ENCODE measurements at places on chromosomes 6 and 20.

GRCh38 chr6:79841577-79842375 is 105.6 kb downstream of the ELOVL4 start:
- DNase-seq, result no peak

DNA sequence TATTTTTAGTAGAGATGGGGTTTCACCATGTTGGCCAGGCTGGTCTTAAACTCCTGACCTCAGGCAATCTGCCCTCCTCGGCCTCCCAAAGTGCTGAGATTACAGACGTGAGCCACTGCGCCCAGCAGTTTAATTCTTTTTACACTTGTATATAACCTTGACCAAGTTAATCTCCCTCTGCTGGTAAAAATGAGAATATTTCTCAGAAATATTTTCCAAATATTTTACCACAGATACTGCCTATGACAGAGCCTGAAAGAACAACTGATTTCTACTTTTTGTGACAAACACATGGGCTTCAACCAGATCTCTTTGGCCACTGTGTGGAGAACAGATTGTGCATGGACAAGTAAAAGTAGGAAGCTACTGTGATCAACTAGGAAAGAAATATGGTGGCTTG is 21.2 kb upstream of the NHSL1 start:
- DNase-seq, result no peak

GRCh38 chr6:14108571-14109410 is 8.8 kb upstream of the CD83 start:
- no peak for DNase-seq

GRCh38 chr20:3990716-3991115 is 24.6 kb downstream of the RNF24 start:
- DNase-seq, result no peak

GRCh38 chr6:30258204-30258603 is 45.0 kb upstream of the TRIM26 start:
- DNase-seq, result no peak

- peak; percentile 74 for DNase-seq
These were observed 41.7 kb upstream of the PIM1 start for GRCh38 chr6:37127961-37128862.

GRCh38 chr20:1983301-1983700 is 10.6 kb downstream of the PDYN start:
- no peak for DNase-seq

DNA sequence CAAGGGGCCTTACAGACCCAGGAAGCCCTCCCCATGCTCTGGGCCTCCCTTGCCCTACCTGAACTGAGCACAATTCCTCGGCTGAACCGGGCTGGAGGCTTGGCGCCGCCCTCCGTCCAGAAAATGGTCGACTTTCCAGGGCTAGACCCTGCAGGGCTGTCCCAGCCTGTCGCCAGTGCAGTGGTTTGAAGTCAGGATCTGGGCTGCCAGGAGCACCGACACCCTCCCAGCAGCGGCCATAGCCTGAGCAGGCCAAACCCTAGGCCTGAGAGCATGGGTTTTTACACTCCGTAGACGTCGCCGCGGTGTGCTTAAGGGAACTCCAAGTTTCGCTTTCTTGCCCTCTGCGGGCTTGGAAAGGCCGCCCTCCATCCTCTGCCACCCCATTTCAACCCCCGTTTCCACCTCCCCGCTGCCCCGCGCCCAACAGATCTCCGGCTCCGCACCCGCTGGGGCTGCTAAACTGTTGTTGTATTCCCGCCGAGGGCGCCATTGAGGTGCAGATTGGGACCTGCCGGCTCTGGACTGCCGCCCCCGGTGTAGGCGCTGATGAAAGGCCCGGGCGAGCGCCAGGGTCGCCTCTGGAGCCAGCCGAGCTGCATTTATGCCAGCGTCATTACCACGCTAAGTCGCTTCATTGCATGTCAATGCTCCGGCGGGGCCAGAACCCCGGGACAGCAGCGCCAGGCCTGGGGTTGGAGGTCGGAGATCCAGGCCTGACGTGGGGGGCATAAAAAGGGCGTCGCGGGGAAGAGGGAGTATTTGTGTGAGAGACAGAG is 2.2 kb upstream of the TFAP2A start:
- DNase-seq, result no peak

GRCh38 chr6:26284537-26285142 is 80.4 kb upstream of the BTN3A2 start:
- DNase-seq, result peak; percentile 74

GRCh38 chr20:48983423-48984400 is 62.2 kb downstream of the ARFGEF2 start:
- DNase-seq, result peak; percentile 91

- peak; percentile 3 for DNase-seq
These were observed 462 bp upstream of the SLC35B3 start for GRCh38 chr6:8435845-8436168.

- peak; percentile 8 for DNase-seq
These were observed 113.3 kb upstream of the SSTR4 start for GRCh38 chr20:22921595-22922421.

DNA sequence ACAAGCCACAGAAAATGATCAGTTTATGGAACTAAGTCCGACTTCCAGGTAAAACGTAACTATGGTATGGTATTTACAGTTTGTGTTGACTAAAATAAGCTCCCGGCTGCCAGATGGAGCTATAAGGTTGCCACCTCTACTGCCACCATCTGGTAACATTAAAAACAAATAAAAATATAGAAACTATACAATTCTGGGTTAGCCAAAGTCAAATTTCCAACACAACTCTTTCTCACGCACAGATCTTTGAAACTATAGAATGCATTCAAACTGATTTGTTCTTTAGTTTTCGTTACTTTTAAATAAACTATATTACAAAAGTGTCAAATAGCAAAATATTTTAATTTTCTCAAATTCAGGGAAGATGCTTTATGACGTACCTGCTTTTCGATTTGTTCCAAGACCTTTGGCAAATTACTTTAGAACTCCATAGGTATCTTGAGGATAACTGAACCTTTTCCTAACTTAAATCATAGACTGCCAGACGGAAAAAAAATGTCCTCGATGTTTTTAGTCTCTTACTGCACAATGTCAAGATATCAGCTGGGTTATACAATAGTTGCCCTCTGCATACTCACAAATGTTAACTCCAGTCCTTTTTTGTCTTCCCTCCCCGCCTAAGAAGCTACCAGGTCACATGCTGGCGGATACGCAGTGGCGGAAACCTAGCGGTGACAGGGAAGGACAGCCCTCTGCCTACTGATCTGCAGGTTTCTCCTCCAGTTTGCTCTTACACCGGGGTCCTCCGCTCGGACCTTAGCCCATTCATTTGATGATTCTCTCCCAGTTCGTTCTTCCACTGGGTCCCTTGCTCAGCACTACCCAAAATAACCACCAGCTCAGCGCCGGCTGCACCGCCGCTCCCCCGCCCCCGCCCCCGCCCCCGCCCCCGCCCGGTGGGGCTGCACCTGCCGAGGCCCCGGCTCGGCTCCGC is 888 bp downstream of the SLC17A5 start:
- peak; percentile 41 for DNase-seq

- peak; percentile 50 for DNase-seq
These were observed 301.9 kb downstream of the LAMA2 start for GRCh38 chr6:129184808-129185366.

DNA sequence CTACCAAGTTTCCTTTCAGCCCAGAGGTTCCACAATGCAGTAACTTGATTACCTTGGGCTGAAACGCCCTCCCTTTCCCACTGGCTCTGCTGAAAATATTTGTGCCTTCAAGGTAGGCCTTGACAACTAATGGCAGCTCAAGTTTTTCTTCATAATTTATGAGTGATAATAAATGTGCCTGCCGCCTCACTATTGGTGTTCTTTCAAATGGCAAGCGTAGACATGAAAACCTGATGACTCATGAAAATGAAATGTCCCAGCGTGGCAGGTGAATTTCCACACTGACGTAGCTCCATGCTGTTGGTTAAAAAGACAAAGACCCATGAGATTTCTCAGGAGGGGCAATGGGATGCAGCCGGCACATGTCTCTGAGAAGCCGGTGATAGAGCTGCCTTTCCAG is 107.2 kb upstream of the GGTLC1 start:
- DNase-seq, result no peak

GRCh38 chr6:70307008-70307407 is 4.1 kb upstream of the COL9A1 start:
- DNase-seq, result no peak

- DNase-seq, result no peak
These were observed 54.8 kb downstream of the DSTN start for GRCh38 chr20:17624551-17625245.

DNA sequence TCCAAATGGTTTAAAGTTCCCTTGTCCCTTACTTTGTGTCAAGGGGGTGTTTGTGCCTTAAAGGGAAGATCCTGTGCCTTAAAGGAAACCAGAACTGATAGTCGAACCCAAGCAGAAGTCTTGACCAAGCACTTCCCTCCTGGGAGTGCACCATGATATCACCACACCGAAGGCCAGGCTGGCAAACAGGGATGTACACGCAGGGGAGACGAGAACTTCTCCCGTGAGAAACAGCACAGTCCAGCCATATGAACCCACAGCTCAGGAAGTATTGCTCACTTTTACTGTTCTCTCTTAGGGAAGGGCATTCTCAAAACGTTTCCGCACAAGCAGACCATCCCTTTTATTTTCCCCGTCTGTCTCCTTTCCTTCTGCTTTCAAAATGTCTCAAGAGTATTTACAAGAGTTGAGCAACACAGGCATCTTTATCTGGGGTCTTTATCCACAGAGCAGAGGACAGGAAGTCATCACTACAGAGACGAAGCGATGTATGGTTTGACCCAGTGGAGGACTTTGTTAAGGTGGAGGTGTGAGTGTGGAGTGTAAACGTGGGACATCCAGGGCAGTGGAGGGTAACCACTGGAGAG is 12.8 kb upstream of the SERPINB1 start:
- peak; percentile 36 for DNase-seq

DNA sequence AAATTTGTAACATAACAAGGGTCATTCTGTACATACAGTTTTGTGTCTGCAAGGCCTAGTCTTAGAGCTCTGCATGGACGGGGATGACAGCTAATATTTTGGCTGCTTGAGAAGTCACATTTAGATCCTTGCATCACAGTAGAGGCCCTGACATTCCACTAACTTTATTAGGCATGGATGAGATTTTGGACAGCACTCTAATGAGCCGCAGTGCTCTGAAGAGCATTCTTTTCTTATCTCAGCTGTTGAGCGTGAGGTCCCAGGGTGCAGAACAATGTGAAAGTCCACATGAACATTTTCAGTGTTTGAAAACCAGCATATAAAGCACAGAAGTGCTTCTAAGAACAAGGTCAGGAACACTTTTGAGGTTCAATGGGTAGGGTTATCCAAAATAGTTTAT is 58.9 kb downstream of the IPCEF1 start:
- DNase-seq, result no peak

DNA sequence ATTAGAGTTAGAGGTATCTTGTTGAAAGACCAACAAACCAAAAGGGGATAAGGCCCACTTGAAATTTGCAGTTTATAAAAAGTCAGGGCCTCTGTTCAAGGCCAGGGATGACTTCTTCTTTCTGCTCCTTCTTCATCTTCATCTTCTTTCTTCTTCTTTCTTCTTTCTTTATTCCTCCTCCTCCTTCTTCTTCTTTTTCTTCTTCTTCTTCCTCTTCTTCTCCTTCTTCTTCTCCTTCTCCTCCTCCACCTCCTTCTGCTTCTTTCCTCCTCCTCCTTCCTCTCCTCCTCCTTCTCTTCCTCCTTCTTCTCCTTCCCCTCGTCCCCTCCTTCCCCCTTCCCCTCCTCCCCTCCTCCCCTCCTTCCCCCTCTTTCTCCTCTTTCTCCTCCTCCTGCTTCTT is 18.4 kb upstream of the ZNF292 start:
- no peak for DNase-seq

- DNase-seq, result peak; percentile 74
These were observed 29.4 kb upstream of the CLIC5 start for GRCh38 chr6:46044881-46045617.

GRCh38 chr20:2867081-2867864 is 6.0 kb upstream of the PTPRA start:
- DNase-seq, result no peak

GRCh38 chr6:105909106-105909505 is 177.0 kb upstream of the PRDM1 start:
- no peak for DNase-seq

- DNase-seq, result peak; percentile 68
These were observed 183.1 kb downstream of the MOXD1 start for GRCh38 chr6:132218059-132218696.

- peak; percentile 99 for DNase-seq
These were observed 211.5 kb upstream of the FOXA2 start for GRCh38 chr20:22795871-22796270.

- no peak for DNase-seq
These were observed 49.8 kb upstream of the OR14J1 start for GRCh38 chr6:29251736-29252135.

DNA sequence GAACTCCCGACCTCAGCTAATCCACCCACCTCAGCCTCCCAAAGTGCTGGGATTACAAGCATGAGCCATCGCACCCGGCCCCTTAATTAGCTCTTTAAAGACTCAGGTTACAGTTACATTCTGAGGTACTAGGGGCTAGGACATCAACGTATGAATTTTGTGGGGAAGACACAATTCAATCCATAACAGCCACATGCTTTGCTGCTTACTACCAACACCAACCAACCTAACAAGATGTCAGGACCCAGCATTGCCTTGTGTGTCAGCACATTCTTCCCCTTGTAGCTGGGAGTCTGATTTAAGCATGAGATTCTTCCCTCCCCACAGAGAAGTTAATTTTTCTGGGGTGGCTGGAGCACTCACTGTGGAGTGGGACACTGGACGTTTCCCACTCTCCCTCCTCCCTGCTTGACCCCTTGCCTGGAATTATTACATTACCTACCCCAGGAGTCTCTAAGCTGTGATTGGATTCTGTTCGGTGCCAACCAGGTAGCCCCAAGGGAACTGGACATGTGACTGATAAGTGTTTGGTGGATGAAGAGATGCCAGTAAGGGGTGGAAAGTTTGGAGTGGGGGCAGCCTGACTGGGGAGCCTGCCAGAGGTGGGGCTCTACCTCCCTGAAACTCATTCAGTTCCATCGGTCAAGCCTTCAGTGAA is 5.6 kb upstream of the PXMP4 start:
- DNase-seq, result no peak

DNA sequence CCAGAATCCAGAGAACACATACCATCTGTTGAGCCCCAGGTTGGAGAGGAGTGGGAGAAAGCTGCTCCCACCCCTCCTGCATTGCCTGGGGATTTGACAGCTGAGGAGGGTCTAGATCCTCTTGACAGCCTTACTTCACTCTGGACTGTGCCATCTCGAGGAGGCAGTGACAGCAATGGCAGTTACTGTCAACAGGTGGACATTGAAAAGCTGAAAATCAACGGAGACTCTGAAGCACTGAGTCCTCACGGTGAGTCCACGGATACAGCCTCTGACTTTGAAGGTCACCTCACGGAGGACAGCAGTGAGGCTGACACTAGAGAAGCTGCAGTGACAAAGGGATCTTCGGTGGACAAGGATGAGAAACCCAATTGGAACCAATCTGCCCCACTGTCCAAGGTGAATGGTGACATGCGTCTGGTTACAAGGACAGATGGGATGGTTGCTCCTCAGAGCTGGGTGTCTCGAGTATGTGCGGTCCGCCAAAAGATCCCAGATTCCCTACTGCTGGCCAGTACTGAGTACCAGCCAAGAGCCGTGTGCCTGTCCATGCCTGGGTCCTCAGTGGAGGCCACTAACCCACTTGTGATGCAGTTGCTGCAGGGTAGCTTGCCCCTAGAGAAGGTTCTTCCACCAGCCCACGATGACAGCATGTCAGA is 77.4 kb downstream of the ASXL1 start:
- DNase-seq, result no peak

Measured in IMR-90 (cell line).